ENCODE measurements at places on chromosomes 3 and 15.

DNA sequence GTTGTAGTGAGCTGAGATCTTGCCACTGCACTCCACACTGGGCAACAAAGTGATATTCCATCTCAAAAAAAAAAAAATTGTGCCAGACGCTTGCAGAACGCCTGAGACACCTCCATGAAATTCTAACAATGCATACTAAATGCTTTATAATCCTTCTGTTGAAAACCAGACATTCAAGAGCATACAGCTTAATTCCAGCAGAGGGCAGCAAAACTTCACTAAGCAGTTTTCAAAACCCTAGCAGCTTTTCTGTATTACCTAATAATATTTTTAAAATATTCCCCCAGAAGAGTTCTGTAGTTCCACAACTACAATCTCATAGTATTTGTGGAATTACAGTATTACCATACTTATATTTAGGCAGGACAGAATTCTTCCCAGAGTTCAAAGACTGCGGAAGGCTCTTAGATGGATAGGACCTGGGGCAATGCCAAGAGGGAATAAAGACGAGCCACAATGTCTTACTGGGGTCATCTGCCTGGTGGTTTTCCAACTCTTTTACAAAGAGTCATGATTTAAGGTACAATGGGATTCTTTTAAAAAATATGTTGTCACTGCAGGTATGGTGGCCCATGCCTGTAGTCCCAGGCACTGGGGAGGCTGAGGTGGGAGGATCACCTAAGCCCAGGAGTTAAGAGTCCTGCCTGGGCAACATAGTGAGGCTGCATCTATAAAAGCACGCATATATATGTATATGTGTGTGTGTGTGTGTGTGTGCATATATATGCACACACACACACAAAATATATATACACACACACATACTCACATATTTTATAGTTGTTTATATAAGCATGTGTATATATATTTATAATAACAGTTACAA lies 19.6 kb upstream of the TASOR start:
- DNase-seq = peak; percentile 49

- no peak for DNase-seq
Observed at GRCh38 chr3:56048331-56048730, 419.9 kb downstream of the ERC2 start.

GRCh38 chr3:60986552-60986951 lies 264.7 kb downstream of the FHIT start:
- no peak for DNase-seq

GRCh38 chr15:77058468-77058867 lies 12.4 kb downstream of the TSPAN3 start:
- DNase-seq = no peak

DNA sequence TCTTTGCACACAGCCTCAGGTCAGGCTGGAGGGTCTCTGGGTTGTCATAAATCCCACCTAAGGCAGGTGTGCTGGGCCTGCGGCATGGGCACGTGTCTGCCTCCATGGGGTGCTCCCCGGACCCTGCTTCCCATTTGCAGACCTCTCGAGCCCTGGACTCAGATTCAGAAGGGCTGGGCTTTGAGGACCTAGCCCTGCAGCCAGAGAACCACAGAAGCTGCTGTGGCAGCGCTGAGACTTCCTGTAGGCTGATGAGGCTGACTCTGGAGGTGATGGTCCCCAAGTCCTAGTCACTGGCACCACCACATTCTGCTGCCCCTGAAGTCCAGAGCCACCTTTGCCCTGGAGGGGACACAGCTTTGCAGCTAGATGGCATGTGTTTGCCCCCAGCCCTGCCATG lies 156.4 kb downstream of the LRRC28 start:
- no peak for DNase-seq

DNA sequence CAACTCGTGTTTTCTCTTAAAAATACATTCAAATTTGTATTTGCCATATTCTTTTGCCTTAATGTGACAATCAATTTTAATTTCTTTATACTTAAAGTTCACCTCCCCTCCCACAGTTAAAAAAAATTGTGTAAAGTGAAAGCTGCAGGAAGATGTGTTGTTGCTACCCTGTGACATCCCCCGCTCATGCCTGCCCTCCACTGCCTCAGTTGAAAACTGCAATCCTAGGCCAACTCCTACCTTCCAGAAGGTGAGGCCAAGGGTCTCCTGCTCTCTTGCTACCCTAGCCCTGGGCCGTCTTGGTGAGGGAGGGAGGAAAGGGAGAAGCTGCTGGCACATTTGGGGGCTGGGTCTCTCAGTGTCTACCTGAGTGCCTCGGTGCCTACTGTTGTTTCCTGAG lies 57.0 kb upstream of the CMTM7 start:
- DNase-seq = peak; percentile 67

DNA sequence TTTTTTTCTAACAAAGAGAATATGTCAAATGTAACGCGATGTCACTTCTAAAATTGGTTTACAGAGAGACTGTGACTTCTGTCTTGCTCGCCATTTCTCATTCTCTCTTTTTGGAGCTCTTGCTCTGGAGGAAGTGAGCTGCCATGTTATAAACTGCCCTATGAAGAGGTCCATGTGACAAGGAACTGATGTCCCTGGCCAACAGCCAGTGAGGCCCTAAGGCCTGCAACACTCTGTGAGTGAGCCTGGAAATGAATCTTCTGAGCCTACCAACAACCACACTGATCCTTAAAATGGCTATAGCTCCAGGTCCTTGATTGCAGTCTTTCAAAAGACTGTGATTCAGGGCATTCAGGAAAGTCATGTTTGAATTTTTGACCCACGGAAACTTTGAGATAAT lies 49.9 kb downstream of the NMD3 start:
- no peak for DNase-seq

DNA sequence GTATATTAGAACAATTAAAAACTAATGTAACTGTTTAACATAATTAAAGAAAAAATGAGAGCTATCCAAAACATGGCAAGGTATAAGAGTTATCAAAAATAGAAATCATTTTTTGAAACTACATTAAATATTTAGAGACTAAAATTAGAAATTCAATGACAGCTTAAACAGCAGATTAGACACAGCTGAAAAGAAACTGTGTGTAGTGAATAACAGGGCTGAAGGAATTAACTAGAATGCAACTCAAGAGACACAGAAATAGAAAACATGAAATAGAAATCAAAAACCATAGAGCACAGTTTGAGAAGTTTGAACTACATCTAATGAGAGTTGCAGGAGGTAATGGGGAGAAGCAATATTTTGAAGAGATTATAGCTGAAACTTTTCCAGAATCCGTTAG lies 59.9 kb upstream of the FBN1 start:
- no peak for DNase-seq

DNA sequence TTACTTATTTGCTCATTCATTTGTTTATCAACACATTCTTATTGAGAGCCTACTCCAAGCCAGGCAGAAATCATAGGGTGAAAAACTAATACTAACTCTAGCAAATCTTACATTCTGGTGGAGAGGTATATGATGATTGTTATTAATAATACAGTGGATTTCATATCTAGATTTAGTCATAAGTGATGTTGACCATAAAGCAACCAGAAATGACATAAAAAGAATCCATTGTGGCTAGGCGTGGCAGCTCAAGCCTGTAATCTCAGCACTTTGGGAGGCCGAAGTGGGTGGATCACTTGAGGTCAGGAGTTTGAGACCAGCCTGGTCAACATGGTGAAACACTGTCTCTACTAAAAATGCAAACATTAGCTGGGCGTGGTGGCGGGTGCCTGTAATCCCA lies 26.2 kb upstream of the IL20RB start:
- no peak for DNase-seq

- no peak for DNase-seq
Observed at GRCh38 chr3:120560304-120561250, 35.6 kb upstream of the NDUFB4 start.

DNA sequence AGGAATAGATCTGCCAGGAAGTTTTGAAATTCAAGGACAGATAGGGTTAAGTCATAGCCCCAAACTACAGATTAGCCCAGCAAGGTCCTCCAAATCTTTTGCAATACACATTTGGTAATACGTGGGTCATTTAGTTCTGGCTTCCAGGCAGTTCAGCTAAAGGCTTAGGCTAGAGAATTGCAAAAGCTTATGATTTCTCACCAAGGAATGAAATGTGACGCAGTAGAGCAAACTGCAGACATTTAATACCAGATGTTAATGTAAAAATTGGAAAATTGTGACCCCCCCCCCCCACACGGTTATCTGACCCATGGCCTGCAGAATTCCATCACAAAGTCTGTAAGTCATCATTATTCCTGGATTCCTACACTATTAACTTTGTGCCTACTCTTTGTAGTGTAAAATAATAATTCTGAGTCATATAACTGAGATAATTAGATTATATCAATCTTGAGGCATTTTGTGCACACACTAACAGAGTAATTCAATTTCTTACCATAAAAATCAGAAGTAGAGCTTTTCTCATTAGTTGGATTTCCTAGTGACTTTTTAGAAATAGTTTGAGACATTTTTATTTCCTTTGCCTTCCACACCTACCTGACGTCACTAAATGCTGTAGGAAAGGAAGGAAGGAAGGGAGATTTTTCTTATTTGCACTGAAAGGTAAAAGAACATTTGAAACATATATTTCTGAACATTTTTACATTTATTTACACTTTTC lies 235.2 kb downstream of the DTWD1 start:
- DNase-seq = no peak

DNA sequence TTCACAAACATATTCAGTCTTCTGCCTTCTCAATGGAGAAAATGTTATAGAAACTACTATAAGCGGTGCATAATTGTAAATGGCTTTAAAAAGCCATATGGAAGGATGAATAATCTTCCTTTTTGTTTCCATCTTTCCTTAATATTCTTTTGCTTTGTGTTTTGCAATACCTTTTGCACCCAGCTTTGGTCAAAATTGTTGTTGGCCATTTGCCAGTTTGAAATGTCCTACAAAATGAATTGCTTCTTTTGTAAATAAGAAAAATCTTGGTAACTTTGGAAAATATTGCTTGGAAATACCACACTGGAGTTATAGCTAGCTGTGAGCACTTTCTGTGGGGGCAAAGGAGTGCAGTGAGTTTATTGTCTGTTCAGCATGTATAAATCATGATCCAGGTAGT lies 93.5 kb upstream of the NR2F2 start:
- no peak for DNase-seq

DNA sequence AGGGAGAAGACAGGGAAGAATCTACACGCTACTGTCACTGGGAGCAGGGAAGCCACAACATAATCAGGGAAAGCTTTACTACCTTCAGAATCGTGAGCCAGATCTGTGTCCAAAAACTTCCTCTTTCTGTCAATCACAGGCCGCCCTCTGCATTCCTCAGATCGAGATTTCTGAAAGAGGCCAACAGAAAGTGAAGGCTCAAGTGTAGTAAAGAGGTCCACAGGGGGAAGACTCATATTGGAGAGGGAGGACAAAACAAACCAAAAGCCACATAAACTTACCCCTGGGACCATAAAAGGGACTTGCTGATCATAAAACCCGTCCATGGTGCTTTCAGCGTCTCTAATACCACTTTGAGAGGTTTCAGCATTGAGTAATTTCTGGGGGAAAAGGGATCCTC lies 3.3 kb downstream of the ETV5 start:
- no peak for DNase-seq

DNA sequence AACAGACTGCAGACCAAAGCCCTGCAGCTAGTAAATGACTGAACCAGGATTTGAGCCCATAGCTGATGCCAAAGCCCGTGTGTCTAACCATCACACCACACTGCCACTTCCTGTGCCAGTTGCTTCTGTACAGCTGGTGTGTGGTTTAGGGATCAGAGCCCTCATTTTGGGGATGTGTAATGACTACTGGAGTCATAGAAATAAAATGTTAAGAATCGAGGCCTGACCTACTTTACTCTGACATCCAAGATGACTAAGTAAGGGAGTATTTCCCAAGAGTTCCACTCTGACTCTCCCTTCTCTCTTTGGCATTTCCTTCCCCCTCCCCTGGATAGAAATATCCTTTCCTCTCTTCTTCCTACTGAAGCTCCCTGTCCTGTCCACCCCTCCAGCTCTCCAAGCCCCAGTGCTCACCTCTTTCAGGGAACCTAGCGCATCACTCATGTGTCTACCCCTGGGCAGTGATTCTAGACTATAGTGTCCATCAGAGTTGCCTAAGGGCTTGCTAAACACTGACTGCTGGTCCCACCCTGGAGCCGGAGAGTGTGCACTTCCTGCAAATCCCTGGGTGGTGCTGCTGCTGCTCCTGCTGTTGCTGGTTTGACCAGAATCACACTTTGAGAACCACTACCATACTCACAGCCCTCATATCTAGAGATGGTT lies 53.8 kb downstream of the MGLL start:
- no peak for DNase-seq

DNA sequence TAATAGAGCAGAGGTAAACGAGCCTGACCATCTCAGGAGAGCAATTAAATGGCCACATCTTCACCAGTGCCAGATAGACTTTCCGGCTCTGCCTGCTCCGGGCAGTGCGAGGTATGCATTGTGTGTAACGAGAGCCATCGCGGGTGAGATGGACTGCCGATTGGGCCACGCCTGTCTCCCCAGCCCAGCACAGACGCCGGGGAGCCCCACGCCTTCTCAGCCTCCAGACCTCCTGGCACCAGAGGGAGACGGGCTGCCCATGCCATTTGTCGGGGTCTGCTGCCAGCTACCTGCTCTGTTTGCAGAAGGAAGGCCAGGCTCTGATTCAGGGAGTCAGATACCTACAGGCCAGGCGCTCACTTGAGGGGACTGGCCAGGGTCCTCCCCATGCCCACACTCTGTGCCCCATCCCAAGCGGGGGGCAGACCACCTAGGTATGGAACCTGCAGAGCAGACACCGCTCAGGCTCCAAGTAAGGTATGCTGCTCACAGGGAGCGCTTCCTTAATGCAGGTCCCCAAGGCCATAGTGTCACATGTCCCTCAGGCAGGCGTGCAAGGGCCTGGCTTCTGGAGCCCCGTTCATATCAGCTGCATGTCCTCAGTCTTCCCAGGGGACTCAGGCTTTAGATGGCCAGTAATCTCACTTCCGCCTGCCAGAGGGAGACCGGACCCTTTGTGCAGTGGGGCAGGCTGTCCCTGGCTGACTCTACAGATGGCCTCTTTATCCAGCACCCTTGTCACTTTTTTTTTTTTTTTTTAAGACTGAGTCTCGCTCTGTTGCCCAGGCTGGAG lies 62.2 kb downstream of the DNAJB8 start:
- DNase-seq = no peak

- DNase-seq = no peak
Observed at GRCh38 chr3:182626484-182627467, 166.5 kb upstream of the ATP11B start.

DNA sequence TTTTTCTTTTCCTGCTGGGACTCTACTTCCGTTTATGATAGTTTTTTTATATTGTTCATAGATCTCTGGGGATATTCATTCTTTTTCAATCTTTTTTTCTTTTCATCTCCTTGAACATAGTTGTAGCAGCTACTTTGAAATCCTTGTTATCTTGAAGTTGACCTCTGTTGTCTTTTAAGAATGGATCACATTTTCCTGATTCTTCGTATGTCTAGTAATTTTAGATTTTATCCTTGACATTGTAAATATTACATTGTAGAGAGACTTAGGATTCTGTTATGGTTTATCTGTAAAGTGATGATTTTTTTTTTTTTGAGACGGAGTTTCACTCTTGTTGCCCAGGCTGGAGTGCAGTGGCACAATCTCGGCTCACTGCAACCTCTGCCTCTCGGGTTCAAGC lies 20.5 kb downstream of the MKRN2 start:
- no peak for DNase-seq

GRCh38 chr3:141273700-141274410 lies 42.2 kb downstream of the PXYLP1 start:
- DNase-seq = no peak

All from activated CD4-positive, alpha-beta T cell treated with anti-CD3 and anti-CD28 coated beads for 48 hours (primary cell).